ENCODE measurements at places on chromosomes 4 and X.
A peak's percentile ranks its signal among the peaks of the same experiment; 100 is the strongest.

- no peak for DNase-seq
Measured at GRCh38 chrX:107384397-107385105, 64.9 kb upstream of the FRMPD3 start.

DNA sequence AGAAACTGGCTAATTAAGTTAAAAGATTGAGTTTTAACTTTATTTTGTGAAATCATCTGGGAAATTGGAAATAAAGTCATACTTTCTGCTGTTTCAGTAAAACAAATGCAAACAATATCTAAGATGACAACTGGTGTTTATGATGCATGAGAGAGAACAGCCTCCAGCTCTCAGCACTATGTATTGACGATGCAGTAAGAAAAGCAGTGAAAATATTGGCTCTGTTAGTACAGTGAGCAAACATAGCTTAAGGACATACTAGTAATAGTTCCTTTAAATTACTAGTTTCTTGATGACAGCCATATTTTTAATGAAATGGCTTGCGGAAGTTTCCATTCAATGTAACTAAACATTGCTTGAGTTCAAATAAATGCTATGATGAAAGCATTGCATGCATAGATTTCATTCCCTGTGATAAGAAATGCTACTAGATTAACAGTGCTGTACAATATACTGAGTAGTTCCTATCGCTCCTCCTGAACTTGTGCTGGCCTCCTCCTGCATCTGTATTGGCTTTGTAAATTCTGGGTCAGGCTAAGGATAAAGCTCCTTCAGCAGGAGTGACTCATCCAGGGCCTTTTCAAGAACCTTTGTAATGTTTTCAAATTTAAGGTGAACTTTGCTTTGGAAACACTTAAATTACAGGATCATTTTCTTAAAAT lies 11.6 kb downstream of the ARHGAP24 start:
- DNase-seq = no peak

GRCh38 chrX:147894366-147894963 lies 17.3 kb upstream of the FMR1 start:
- no peak for DNase-seq

- DNase-seq = no peak
Measured at GRCh38 chrX:97358941-97359340, 475.2 kb downstream of the RPA4 start.

DNA sequence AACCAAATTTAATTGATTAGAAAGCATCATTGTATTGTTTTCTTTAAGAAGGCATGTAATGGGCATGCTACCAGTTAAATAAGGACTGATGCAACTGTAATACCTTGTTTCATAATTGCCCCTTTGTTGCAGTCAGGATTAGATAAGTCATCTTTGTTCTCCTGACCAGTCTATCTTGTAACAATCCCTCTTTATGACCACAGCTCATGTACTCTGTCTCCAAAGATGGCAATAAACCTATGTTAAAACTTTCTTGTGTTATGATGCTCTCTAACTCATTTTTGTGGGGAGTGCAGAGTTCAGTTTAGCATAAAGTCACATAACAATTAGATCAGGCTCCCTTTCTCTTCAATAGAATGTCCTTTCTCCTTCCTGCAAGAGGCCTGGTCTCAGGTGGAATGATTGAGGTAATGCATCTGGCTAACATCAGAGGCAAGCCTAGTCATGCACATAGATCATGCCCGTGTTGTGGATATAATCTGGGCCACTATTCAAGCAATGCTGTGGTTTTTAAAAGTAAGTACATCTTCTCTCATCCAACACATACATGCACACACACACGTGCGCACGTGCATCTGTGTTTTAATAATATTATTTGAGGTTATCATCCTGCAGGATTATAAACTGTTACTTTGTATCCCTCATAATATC lies 45.6 kb downstream of the TMEM154 start:
- peak; percentile 47 for DNase-seq

GRCh38 chr4:140799686-140800225 lies 43.6 kb upstream of the TBC1D9 start:
- DNase-seq = peak; percentile 25

DNA sequence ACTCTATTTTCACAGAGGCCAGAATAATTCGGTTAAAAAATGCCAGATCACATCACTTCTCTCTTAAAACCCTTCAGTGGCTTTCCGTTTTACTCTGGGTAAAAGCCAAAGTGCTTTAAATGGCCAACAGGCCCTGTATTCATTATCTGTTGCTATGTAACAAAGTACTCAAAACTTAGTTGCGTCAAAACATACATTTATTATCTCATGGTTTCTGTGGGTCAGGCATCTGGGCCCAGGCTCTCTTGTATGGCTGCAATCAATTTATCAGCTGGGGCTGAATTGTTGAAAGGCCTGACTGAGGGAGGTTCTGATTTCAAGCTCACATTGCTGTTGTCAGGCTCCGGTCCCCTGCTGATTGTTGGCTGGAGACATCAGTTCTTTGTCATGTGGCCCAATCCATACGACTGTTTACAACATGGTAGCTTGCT lies 72.7 kb upstream of the H2AZ1 start:
- DNase-seq = no peak

DNA sequence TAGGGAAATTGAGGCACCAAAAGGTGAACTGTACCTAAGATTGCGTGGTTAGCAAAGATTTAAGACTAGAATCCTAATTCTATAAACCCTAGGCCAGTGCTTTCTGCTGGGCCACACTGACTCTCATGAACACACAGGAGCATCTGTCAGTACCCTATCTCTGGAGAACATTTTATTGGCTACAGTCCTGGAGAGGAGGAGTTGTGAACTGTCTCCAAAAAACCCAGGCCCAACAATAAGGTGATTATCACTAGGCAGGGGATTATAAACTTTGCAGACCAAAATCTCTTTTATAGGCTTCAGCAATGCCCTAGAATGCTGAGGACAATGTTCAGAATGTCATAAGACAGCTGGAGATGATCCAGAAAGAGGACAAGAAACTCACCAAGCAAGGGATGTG lies 24.1 kb downstream of the OPHN1 start:
- no peak for DNase-seq

- DNase-seq = no peak
Measured at GRCh38 chr4:62126064-62126732, 926.1 kb downstream of the ADGRL3 start.

- DNase-seq = no peak
Measured at GRCh38 chr4:7062816-7063215, 5.0 kb downstream of the GRPEL1 start.

GRCh38 chr4:188623314-188623854 lies 484.1 kb downstream of the TRIML1 start:
- DNase-seq = no peak

- no peak for DNase-seq
Measured at GRCh38 chrX:18290200-18290599, 64.3 kb downstream of the SCML2 start.

DNA sequence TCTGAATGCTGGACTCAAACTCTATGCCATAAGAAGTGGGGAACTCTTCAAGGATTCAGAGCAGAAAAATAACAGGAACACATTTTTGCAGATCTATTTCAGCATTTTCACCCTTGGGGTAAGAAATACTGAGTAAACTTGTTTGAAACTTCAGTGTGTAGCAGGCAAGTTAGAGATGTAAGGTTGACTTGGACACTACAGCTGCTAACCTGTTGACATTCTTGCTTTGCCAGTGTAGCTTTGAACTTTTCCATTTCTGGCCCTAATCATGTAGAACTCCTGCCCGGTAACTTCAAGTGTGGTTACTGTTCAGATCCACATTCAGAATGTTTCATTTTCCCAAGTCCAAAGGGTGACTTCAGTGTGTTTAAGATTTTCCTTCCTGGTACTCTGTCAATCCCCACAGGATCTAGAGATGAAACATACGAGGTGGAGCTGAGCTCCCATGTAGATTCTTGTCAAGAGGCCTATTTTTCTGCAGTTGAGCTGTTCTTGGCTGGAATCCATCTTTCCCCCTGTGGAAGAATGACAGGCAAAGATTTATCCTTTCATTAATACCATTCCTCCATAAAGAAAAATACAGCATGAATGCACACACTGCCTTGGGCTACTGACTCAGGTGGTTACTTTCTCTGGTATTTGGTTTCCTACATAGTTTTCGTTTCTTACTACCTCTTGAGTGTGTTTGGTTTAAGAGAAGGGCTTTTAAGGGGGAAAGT lies 34.1 kb downstream of the FHDC1 start:
- no peak for DNase-seq

- DNase-seq = no peak
Measured at GRCh38 chrX:9153300-9153699, 119.4 kb upstream of the FAM9B start.

DNA sequence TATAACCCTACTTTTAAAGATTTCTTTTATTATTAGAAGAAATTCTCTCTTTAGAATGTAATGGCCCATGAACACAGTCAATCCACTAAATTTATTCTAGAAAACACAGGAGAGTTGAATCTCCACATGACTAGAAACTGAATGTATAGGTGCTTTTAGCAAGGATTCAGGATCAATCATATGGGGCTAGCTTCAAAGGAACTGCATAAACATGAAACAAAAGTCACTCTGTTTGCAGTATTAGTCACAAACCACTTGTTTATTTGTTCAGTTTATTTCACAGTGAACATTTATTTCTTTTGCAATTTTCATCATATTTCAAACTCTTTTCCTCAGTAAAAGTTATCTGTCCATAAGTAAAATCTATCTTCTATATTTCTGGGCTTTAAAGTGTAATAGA lies 1604.6 kb downstream of the PCDH18 start:
- no peak for DNase-seq

DNA sequence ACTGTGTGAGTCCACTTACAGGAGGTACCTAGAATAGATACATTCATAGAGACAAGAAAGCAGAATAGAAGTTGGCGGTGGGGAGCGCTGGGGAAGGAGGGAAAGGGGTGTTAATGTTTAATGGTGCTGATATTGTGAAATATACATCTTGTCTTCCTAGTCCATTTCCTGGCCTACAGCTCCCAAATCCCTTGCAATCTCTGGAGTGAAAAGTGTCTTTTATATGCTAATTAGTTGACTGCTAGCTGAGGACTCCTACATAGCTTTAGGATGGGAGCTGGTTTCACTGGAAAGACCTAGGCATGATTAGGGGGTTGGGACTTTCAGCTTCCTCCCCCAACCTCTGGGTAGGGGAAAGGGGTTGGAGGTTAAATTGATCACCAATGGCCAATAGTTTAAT lies 36.0 kb downstream of the FUNDC1 start:
- no peak for DNase-seq

GRCh38 chrX:139882299-139882698 lies 50.6 kb downstream of the ATP11C start:
- no peak for DNase-seq

DNA sequence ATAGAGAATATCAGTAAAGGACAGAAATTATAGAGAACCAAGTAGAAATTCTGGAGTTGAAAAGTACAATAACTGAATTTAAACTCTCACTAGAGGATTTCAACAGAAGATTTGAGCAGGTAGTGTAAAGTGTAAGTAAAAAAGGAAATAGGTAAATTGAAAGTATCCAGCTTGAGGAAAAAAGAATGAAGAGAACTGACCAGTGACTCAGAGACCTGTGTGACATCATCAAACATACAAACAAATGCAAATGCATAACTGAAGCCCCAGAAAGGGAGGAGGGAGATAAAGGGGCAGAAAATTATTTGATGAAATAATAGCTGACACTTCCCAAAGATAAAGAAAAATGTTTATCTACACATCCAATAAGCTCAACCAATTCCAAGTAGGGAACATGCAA lies 8.3 kb upstream of the SPON2 start:
- DNase-seq = no peak

DNA sequence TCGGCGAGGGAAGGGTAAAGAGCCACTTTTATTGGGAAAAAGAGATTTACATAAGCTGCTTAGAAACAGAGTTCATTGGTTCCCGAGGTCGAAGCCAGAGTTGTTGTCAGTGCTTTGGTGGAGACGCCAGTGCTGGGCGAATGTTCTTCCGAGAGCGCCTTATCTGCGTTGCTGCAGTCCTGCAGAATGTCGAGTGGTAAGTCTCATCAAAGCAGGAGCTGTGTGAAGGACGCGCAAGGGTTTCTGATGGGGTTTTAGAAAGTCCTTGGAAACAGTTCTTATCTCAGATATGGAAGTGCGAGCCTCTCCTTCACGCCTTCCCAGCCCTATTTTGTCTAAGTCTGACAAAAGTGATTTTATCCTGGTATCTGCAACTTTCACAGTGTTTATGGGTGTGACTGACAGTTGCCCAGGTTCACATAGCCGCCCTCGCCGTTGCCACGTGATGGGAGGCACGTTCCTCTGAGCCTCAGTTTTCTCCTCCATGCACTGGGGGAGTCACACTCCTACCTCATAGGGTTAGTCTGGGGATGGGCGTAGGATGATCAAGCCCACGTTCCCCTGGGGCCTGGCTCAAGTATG lies 47.3 kb upstream of the NSG1 start:
- no peak for DNase-seq

GRCh38 chr4:142721187-142721586 lies 124.9 kb downstream of the INPP4B start:
- DNase-seq = no peak

DNA sequence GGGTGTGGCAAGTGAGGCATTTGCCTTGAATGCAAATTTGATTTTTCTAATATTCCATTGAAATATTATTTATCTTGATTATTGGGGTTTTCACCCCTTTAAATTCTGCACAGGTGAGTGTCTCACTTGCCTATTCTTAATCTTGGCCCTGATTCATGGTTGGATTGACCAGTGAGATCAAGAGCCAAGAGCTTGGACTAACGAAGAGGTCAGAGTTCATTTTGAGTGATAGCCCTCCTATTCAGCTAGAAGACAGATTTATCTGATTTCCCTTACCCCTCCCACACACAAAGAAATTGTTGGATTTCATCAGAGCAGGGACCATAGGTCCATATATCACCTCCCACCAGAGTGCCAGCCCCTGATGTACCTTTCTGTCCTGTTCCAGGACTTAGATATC lies 11.6 kb upstream of the ACOT9 start:
- no peak for DNase-seq

- DNase-seq = no peak
Measured at GRCh38 chr4:114226968-114227760, 247.7 kb upstream of the ARSJ start.

GRCh38 chrX:22073928-22074327 lies 41.8 kb downstream of the PHEX start:
- DNase-seq = no peak

- no peak for DNase-seq
Measured at GRCh38 chr4:87965501-87965975, 10.0 kb upstream of the SPP1 start.

DNA sequence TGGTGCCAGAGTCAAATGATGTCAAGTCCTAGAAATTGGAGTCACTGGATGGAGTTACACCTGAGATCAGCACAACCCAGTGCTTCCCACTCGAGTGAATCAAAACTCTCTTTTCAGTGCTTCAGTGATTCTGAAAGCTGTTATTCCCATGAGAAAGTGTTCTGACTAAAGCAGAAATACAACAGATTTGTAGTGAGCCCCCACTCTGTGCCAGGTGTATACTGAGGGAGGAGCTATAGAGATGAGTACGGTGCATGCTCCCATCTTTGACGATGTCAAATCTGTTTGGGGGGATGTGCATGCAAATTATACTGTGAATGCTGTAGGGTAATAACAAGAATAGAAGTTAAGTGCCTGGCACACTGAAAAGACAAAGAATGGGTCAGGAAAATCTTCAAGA lies 330.2 kb downstream of the HS3ST1 start:
- DNase-seq = no peak

GRCh38 chr4:147927377-147928137 lies 195.7 kb downstream of the ARHGAP10 start:
- no peak for DNase-seq

GRCh38 chrX:37825215-37825842 lies 22.0 kb downstream of the DYNLT3 start:
- peak; percentile 56 for DNase-seq

GRCh38 chrX:39877905-39878304 lies 219.9 kb downstream of the BCOR start:
- DNase-seq = no peak

GRCh38 chr4:75158451-75158850 lies 225.5 kb downstream of the PARM1 start:
- no peak for DNase-seq
